ENCODE measurements at places on chromosomes 4 and X. TPM values are rescaled to one million over a fixed set of nuclear protein-coding genes. Genes with fewer than 3 reads are reported as not detected.

CT45A1 gene
- total RNA-seq = not detected

DNA sequence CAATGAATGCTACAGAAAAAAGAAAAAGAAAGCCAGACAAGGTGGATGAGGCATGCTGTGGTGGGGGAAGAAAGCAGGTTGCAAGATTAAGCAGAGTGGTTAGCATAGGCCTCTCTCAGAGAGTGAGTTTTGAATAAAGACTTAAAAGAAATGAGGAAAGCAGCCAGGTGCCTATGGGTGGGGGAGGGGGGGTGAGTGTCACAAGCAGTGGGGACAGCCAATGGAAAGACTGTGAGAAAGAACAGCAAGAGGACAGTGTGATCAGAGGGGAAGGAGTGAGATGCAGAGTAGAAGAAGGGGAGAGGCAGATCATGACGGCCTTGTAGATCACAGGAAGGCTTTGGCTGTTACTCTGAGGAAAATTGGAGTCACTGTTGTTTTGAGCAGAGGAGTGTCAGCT lies 162.5 kb downstream of the SOX3 start:
- no peak for DNase-seq
- no peaks in the 10 kb centered on the region for H3K4me1 ChIP-seq
- no peaks in the 10 kb centered on the region for H3K36me3 ChIP-seq
- no peak overlapping the region for H3K4me3 ChIP-seq

LAMP2 gene
- 63.2 TPM for total RNA-seq

PRKX gene
- total RNA-seq = 3.7 TPM

- no peak overlapping the region for H3K4me3 ChIP-seq
- no peak for DNase-seq
- no peaks in the 10 kb centered on the region for H3K36me3 ChIP-seq
- H3K4me1 ChIP-seq = no peaks in the 10 kb centered on the region
Measured at GRCh38 chr4:18318682-18319388, 297.3 kb upstream of the LCORL start.

DNA sequence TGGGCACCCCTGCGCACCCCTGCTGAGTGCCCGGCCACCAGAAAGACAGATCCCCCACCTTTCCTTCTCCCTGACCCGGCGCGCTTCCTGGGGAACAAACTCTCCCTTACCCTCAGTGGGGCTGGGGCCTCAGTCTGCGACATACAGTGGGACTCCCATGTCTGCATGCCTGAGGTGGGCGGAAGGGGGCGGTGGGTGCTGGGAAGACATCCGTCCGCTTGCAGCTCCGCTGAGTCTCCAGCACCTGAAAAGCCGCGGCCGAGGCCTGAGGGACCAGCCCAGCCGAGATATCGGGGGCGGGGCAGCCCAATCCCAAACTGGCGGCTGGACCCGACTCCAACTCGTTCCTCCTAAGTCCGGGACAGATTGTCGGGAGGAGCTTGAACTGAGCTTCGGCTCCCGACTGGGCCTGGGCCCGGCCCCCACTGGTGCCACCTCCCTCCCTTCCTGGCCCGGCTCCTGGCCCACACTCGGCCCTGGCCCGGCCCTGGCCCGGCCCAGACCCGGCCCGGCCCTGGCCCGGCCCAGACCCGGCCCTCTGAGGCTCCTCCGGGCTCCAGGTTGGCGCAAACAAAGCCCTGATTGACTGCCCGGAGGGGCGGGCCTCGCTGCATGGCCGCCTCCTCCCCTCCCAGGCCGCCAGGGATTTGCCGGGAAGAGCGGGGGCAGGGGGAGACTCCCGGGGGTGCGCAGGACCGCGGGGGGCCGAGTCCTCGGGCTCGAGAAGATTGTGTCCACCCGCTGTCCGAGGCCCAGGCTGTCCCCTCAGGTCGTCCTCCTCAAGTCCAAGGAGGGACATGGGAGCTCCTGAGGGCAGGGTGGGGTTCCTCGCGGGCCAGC lies 877 bp upstream of the SLC16A2 start:
- peak overlapping the region; percentile 73 for H3K27ac ChIP-seq
- DNase-seq = peak; percentile 56
- H3K4me1 ChIP-seq = peaks cover 14% of the 10 kb centered on the region
- H3K36me3 ChIP-seq = no peaks in the 10 kb centered on the region

FHIP1A gene
- total RNA-seq = 3.0 TPM

GRCh38 chr4:84648863-84649647 lies 66.1 kb downstream of the CDS1 start:
- no peaks in the 10 kb centered on the region for H3K4me1 ChIP-seq
- no peaks in the 10 kb centered on the region for H3K36me3 ChIP-seq
- 0 out of 2 replicates have a peak, but pooled peaks cover 5% of the 10 kb centered on the region for H3K27me3 ChIP-seq

- H3K27ac ChIP-seq = no peak overlapping the region
- H3K4me3 ChIP-seq = no peak overlapping the region
- H3K27me3 ChIP-seq = no peaks in the 10 kb centered on the region
- no peaks in the 10 kb centered on the region for H3K4me1 ChIP-seq
Measured at GRCh38 chrX:139008185-139008584, 296.7 kb upstream of the FGF13 start.

- no peak overlapping the region for H3K4me3 ChIP-seq
- no peak overlapping the region for H3K27ac ChIP-seq
- no peak for DNase-seq
- H3K4me1 ChIP-seq = peaks cover 8% of the 10 kb centered on the region
Measured at GRCh38 chr4:8506373-8507195, 66.0 kb downstream of the TRMT44 start.

GRCh38 chr4:70714079-70714887 lies 7.5 kb upstream of the RUFY3 start:
- H3K36me3 ChIP-seq = no peaks in the 10 kb centered on the region
- no peaks in the 10 kb centered on the region for H3K27me3 ChIP-seq
- H3K4me3 ChIP-seq = no peak overlapping the region
- no peak for DNase-seq

FGD1 gene
- 3.4 TPM for total RNA-seq

CXCL5 gene
- not detected for total RNA-seq

GPM6B gene
- not detected for total RNA-seq

CABS1 gene
- not detected for total RNA-seq

DNA sequence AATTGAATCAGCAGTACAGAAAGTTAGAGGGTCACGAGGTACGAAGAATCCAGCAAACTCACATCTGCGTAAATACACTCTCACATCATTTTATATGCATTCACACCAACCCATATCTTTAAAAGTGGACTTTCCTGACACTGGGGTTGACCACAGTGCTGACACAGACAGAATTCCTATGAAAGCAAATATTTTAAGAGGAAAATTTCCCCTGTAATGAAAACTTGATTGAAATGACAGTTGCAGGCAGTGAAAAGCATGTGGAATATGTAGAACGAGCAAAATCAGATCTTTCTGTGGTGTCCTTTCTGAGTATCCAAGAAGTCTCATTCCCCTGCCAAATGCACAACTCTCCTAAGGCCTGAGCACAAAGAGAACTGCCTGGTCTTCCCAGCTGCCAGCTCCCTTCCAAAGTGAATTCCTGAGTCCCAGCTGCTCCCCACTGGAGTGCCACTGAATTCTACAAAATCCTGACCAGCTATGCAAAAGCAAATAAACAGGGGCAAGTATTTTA lies 50.5 kb upstream of the FAM9C start:
- H3K27ac ChIP-seq = peak overlapping the region; percentile 52
- DNase-seq = peak; percentile 41
- no peaks in the 10 kb centered on the region for H3K27me3 ChIP-seq
- H3K36me3 ChIP-seq = no peaks in the 10 kb centered on the region
- no peak overlapping the region for H3K4me3 ChIP-seq

DNA sequence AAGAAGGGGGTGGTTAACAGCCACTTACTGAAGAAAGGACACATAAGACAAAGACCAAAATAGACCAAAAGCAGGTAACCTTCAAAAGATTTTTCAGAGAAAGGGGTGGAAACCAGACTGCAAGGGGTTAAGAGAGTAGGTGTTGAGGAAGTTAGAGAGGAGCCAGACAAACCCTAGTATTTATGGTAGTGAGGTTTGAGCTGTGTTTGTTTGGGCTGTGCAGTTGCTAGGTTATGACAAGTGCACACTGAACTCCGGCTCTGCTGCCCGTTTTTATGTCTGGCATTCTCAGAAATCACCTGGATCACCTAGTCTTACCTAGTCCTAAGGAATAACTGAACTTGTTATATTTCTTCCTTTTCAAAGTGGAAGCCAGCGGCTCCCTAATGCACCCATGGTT lies 22.9 kb upstream of the G3BP2 start:
- no peak overlapping the region for H3K27ac ChIP-seq
- no peaks in the 10 kb centered on the region for H3K27me3 ChIP-seq
- no peak overlapping the region for H3K4me3 ChIP-seq
- DNase-seq = no peak

GRCh38 chr4:80069108-80069836 lies 3.8 kb downstream of the ANTXR2 start:
- H3K27ac ChIP-seq = no peak overlapping the region
- no peak for DNase-seq
- no peak overlapping the region for H3K4me3 ChIP-seq
- H3K4me1 ChIP-seq = peaks cover 24% of the 10 kb centered on the region
- H3K36me3 ChIP-seq = peaks cover 59% of the 10 kb centered on the region

GRCh38 chr4:96598465-96598864 lies 758.6 kb downstream of the PDHA2 start:
- H3K36me3 ChIP-seq = no peaks in the 10 kb centered on the region
- no peak for DNase-seq
- no peaks in the 10 kb centered on the region for H3K4me1 ChIP-seq
- H3K27ac ChIP-seq = no peak overlapping the region
- H3K27me3 ChIP-seq = no peaks in the 10 kb centered on the region

DNA sequence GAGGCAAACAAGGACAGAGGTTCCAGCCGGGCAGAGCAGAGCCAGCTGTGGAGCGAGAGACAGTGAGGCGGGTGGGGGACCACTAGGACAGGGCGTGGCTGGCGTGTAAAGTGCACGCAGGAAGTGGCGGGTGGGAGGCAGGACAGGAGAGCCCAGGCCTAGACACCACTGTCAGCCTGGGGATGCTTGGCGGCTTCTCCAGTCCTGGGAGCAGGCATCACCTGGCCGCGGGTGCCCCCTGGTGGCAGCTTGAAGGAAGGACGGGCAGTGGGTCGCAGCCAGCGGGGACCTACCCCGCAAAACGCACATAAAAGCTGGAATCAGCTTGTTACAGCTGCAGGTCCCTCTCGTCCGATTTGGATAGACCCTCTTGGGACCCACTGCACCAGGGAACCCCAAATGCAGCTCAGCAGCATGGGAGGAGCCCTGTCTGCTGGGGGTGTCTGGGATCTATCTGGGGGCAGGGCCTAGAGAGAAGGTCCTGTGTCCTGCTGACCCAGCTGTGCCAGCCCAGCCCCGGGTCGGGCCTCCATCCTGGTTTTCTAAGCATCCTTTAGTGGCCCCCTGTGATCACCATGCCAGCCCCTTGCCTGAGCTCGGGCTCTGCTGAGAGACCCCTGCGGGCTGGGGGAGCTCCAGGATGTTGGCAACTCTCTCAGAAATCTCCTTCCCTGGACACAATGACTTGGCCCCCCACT lies 57.7 kb downstream of the WFS1 start:
- peak; percentile 56 for DNase-seq
- H3K27ac ChIP-seq = no peak overlapping the region
- H3K36me3 ChIP-seq = no peaks in the 10 kb centered on the region
- H3K4me1 ChIP-seq = no peaks in the 10 kb centered on the region
- H3K4me3 ChIP-seq = no peak overlapping the region
- no peaks in the 10 kb centered on the region for H3K27me3 ChIP-seq

DNA sequence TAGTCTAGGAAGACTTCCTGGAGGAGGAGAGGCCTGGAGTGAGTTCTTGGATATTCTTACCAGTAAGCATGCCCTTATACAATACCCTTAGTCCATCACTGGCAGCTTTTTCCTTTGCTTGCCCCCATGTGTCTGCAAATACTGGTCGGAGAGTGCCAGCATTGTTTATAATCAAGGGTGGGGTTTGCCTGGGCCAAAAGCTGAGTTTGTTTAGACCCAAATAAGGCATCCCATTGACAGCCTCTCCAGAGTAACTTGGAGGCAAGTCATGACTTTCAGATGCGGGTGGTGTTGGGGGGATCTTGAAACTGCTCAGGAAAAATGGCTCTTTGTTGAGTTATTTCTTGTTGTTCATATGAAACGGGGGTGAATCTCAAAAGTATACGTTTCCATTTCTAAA lies 258.4 kb upstream of the TAPT1 start:
- no peaks in the 10 kb centered on the region for H3K36me3 ChIP-seq
- no peaks in the 10 kb centered on the region for H3K27me3 ChIP-seq
- DNase-seq = no peak

EPGN gene
- total RNA-seq = 0.18 TPM

DRD5 gene
- not detected for total RNA-seq

ZNF827 gene
- total RNA-seq = 9.2 TPM

- DNase-seq = no peak
- H3K4me1 ChIP-seq = no peaks in the 10 kb centered on the region
- no peaks in the 10 kb centered on the region for H3K27me3 ChIP-seq
- no peak overlapping the region for H3K4me3 ChIP-seq
Measured at GRCh38 chr4:5110901-5111300, 59.6 kb downstream of the STK32B start.

DNA sequence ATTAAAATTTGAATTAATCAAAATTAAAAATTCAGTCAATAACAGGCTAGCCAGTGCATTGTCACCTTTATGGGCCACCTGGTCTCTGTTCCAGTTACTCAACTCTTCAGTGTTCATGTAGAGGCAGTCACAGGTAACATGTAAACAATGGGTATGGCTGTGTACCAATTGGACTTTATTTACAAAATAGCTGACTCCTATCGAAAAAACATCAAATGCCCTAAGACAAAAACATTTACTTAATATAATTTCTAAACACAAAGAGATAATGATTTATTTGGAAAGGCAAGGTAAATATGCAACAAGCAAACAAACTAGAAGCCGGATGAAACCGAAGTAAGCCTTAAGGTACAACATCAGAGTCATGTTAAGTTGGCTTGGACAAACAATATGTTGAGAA lies 8.8 kb downstream of the TMEM150C start:
- H3K36me3 ChIP-seq = no peaks in the 10 kb centered on the region
- no peaks in the 10 kb centered on the region for H3K4me1 ChIP-seq
- H3K27me3 ChIP-seq = peaks cover 21% of the 10 kb centered on the region

WDR19 gene
- total RNA-seq = 11.1 TPM

TMEM47 gene
- 46.1 TPM for total RNA-seq

PDCL2 gene
- not detected for total RNA-seq

CFAP47 gene
- not detected for total RNA-seq

DNA sequence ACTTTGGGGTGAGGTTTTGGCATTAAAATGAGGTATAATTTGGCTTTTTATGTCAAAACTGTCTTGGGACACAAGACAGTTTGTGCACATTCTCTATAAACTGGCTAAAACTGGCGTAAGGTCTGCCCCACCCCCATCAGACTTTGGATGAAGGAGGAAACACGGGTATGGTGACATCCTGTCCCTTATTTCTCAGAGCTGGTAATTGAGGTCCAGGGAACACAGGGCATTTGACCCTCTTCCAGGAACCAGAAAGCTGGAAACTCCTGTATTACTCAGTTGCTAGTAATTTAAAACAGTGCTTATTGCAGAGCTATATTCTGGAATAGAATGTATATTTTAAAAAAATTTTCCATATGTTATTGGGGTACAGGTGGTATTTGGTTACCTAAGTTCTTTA lies 78.8 kb downstream of the SLC16A2 start:
- H3K27me3 ChIP-seq = no peaks in the 10 kb centered on the region
- no peaks in the 10 kb centered on the region for H3K36me3 ChIP-seq
- H3K27ac ChIP-seq = no peak overlapping the region
- H3K4me3 ChIP-seq = no peak overlapping the region
- H3K4me1 ChIP-seq = no peaks in the 10 kb centered on the region

G6PD gene
- total RNA-seq = 32.6 TPM

LANCL3 gene
- total RNA-seq = 0.03 TPM

- DNase-seq = no peak
- no peak overlapping the region for H3K27ac ChIP-seq
- H3K27me3 ChIP-seq = no peaks in the 10 kb centered on the region
- peaks cover 49% of the 10 kb centered on the region for H3K36me3 ChIP-seq
- H3K4me3 ChIP-seq = no peak overlapping the region
- peaks cover 27% of the 10 kb centered on the region for H3K4me1 ChIP-seq
Measured at GRCh38 chr4:184645904-184646610, 3.2 kb downstream of the CASP3 start.

GRCh38 chr4:24657768-24658617 lies 73.6 kb upstream of the DHX15 start:
- no peak overlapping the region for H3K27ac ChIP-seq
- no peak overlapping the region for H3K4me3 ChIP-seq
- H3K27me3 ChIP-seq = no peaks in the 10 kb centered on the region
- H3K4me1 ChIP-seq = no peaks in the 10 kb centered on the region
